SK-N-SH treated with all-trans-retinoic acid at 6 μM for 48 hours (cell line): ENCODE measurements at places on chromosomes 5 and 9.

DNA sequence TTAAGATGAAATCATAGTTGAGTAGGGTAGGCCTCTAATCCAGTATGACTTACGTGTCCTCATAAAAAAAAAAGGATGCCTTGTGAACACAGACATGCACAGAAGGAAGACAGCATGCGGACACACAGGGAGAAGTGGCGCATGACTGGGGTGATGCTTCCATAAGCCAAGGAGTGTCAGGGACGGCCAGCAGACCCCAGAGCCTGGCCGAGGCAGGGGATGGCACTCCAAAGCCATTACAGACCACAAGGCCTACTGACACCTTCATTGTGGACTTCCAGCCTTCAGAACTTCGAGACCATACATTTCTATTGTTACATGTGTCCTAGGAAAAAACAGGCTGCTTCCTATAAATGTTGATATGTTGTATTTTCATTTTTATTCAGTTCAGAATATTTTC lies 19.9 kb downstream of the EHMT1 start:
- no peak for ATAC-seq

- ATAC-seq, result no peak
These were observed 174.0 kb upstream of the DAB2 start for GRCh38 chr5:39598661-39599248.

- ATAC-seq, result no peak
These were observed 327.5 kb upstream of the ZNF462 start for GRCh38 chr9:106535439-106535838.

GRCh38 chr9:71552480-71552879 lies 215.8 kb downstream of the CEMIP2 start:
- no peak for ATAC-seq

GRCh38 chr9:91269907-91270491 lies 91.7 kb downstream of the AUH start:
- no peak for ATAC-seq

DNA sequence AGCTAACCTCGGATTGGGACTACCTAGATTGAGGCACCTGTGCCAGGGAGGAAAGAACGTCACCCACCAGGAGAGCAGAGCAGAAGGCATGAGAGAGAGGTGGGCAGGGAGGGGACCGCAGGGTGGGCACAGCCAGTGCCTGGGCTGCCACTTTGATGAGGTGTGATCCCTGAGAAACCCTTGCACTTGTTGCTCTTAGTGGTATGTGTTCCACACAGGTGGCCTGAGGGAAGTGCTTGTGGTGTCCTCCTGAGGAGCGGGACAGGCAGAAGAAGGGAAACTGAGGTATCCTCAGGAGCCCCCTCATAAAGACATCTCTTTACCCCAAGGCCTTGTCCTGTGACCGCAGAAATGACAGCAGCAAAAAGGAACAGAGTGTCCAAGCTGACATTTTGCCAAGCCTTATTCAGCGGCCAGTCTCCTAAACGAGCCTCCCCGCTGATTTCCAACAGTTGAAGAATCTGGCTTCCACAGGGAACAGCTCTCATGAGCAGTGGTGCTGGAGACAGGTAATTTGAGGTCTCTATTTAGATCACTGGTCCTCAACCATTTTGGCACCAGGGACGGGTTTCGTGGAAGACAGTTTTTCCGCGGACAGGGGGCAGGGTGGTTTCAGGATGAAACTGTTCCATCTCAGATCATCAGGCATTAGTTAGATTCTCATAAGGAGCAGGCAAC lies 82.4 kb downstream of the FOXD1 start:
- ATAC-seq, result no peak

GRCh38 chr5:145856285-145856818 lies 16.5 kb downstream of the GRXCR2 start:
- ATAC-seq, result no peak

- peak; percentile 90 for ATAC-seq
These were observed 26.2 kb downstream of the TCF7 start for GRCh38 chr5:134140530-134141201.

GRCh38 chr9:99029083-99029645 lies 75.7 kb upstream of the TGFBR1 start:
- ATAC-seq, result no peak

DNA sequence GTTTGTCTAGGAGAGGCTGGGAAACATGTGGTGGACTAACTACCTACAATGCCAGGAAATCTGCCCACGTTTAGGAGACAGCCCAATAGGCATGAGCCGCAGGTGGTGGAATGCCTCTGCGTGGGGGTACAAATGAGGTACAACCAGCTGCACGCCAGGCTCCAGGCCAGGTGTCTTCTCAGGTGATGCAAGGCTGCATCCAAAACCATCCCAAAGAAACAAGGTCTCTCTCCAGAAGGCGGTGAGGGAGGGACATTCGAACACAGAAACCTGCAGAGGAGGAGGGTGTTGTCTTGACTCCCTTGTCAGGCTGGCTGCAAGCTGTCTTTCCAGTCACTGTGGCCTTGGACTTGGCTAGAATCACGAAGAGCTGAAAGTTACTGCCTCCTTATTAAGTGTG lies 11.6 kb downstream of the ANKH start:
- no peak for ATAC-seq

DNA sequence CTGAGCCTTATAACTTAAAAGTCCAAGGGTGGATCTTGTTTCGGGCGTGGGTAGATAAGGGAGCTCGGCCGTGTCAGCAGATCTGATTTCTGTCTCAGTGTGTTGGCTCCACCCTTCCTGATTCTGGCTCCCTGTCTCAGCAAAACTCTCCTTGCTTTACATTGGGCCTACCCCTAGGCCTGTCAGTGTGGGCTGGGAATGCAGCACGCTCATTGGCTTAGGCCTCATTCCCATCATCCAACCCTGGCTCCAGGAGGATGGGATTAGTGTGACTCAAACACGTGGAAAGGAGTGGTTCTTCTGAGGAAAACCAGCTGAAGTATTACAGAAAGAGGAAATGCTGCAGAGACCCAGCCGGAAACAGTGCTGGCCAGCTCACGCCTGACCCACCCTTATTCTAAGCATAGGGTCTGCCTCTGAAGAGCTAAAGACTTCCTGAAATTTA lies 59.9 kb downstream of the ZFAND5 start:
- peak; percentile 100 for ATAC-seq

- ATAC-seq, result peak; percentile 53
These were observed 698.3 kb downstream of the MAT2B start for GRCh38 chr5:164203581-164204225.

DNA sequence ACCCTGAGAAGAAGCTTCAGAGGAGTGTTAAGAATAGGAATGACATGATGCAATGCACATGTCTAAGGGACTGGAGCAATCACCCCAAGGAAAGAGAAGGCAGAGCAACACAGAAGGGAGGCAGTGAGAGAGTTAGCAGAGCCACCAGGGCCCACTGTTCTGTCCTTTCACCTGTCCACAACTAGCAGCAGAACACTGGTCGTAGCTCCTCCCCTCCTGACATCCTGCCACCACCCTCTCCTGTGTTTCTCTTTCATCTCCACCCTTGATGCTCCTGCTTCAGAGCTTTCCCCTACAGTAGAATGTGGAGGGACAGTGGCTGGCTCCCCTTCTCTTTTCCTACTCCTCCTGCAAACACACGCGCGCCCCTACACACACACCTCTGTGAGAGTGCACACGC lies 483.4 kb upstream of the KIF2A start:
- no peak for ATAC-seq

GRCh38 chr5:148972974-148973374 lies 89.9 kb downstream of the SH3TC2 start:
- ATAC-seq, result peak; percentile 85

- no peak for ATAC-seq
These were observed 25.8 kb downstream of the UIMC1 start for GRCh38 chr5:176980818-176981217.
